ENCODE measurements at places on chromosomes 7 and 10. TPM values are rescaled to one million over a fixed set of nuclear protein-coding genes. Genes with fewer than 3 reads are reported as not detected.

GRCh38 chr7:109821156-109821555 is 1251.5 kb downstream of the DNAJB9 start:
- DNase-seq = no peak

- no peak for DNase-seq
Measured at GRCh38 chr7:107388604-107389003, 81.3 kb upstream of the GPR22 start.

Gene SPDYE5
- total RNA-seq = not detected

- peak; percentile 27 for DNase-seq
Measured at GRCh38 chr7:105678811-105679495, 97.7 kb upstream of the EFCAB10 start.

DNA sequence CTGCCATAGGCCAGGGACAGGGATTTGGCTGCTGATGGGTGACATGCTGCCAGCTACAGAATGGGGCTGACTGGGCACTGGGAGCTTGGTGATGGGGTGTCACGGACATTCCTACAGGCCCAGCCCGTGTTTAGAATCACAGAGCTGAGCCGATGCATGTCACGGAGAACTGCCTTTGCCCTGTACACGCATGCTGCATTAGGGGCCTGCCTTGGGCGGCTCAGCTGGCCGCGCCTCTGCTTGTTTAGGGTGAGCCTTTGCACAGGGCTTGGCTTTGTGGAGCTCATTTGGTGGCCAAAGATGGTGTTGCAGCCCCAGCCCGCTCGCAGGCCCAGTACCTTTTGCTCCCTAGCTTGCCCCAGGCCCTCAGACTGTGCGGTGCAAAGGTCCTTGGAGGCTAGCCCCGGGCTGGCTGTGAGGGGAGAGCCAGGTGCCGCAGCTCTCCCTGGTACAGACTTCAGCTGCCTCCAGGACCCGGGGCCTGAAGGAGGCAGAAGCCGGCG is 108.4 kb upstream of the BTBD16 start:
- no peak for DNase-seq

GRCh38 chr7:1704811-1705738 is 35.0 kb downstream of the ELFN1 start:
- no peak for DNase-seq

DNA sequence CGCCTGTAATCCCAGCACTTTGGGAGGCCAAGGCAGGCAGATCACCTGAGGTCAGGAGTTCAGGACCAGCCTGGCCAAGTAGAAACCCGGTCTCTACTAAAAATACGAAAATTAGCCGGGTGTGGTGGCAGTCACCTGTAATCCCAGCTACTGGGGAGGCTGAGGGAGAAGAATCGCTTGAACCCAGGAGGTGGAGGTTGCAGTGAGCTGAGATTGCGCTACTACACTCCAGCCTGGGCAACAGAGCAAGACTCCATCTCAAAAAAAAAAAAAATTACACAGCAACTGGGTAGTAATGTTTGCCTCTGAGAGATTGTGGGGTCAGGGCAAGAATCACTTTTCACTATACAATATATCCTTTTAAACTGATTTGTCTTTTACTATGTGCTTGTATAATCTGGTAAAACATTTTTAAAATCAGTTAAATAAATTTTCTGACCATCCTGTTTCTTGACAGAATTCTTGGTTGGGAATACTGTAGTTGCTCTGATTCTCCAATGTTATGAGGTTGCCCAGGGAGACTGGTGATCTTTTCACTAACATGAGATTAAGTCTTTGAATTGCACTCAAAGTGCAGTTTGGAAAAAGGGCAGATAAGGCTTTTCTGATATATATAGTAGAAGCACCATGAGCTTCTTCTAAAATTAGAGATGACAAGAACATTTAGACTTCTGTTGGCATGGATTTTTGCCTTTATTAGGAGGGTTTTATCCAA is 1.5 kb downstream of the ENTPD7 start:
- no peak for DNase-seq

DNA sequence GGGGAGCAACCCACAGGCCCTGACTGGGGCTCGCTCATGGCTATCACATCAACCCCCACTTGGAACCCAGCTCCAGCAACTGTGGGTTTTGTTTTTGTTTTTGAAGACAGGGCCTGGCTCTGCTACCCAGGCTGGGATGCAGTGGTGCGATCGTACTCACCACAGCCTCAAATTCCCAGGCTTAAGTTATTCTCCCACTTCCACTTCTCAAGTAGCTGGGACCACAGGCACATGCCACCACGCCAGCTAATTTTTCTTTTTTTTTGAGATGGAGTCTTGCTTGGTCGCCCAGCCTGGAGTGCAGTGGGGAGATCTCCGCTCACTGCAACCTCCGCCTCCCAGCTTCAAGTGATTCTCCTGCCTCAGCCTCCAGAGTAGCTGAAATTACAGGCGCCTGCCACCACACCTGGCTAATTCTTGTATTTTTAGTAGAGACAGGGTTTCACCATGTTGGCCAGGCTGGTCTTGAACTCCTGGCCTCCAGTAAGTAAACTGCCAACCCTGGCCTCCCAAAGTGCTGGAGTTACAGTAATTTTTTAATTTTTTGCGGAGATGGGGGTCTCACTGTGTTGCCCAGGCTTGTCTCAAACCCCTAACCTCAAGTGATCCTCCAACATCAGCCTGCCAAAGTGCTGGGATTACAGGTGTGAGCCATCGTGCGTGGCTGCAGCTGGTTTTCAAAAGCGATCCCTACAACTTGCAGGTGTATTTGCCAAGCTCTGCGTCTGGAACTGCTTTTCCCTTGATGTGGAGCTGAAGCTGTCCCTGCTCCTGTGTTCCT is 228.7 kb downstream of the SKIDA1 start:
- no peak for DNase-seq

Gene WNT8B
- total RNA-seq = not detected

Gene PLEKHS1
- total RNA-seq = 0.12 TPM

GRCh38 chr7:45015313-45015712 is 15.3 kb downstream of the CCM2 start:
- DNase-seq = no peak

GRCh38 chr7:126440542-126440941 is 812.2 kb downstream of the GRM8 start:
- DNase-seq = no peak

DNA sequence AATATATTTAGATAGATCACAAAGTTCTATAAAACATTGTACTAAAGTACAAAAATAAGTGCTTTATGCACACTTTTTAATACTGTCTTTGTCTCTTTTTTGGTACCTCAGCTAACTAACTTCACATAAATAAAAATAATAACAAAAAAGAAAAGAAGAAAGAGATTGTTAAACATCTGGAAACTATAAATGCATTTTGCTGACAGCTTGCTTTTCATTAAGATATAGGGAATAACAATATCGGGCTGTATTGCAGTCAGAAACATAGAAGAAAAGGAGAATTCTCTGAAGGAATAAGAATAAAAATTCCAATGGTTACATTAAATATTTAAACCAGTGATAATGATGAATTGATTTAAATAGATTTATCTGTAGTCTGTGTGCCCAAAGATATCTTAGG is 59.9 kb downstream of the ASAH2B start:
- DNase-seq = no peak

- no peak for DNase-seq
Measured at GRCh38 chr10:131547129-131547799, 235.7 kb upstream of the TCERG1L start.

Gene TRA2A
- 143 TPM for total RNA-seq

- no peak for DNase-seq
Measured at GRCh38 chr10:63702092-63702491, 180.9 kb downstream of the REEP3 start.

Gene ZNF425
- total RNA-seq = 4.0 TPM

- no peak for DNase-seq
Measured at GRCh38 chr7:76998285-76998589, 33.9 kb downstream of the SPDYE17 start.

- no peak for DNase-seq
Measured at GRCh38 chr7:154423231-154423630, 371.0 kb downstream of the DPP6 start.

GRCh38 chr10:528173-529165 is 161.0 kb downstream of the DIP2C start:
- no peak for DNase-seq

GRCh38 chr7:64795176-64795575 is 948 bp downstream of the ZNF138 start:
- no peak for DNase-seq

Gene SFRP5
- not detected for total RNA-seq

Gene TAF3
- total RNA-seq = 21.8 TPM

GRCh38 chr10:77029777-77030717 is 607.6 kb downstream of the KCNMA1 start:
- no peak for DNase-seq

Gene POLR2J2
- 27.7 TPM for total RNA-seq

Gene TMEM130
- total RNA-seq = not detected

- no peak for DNase-seq
Measured at GRCh38 chr10:61151059-61151458, 207.1 kb upstream of the RHOBTB1 start.

DNA sequence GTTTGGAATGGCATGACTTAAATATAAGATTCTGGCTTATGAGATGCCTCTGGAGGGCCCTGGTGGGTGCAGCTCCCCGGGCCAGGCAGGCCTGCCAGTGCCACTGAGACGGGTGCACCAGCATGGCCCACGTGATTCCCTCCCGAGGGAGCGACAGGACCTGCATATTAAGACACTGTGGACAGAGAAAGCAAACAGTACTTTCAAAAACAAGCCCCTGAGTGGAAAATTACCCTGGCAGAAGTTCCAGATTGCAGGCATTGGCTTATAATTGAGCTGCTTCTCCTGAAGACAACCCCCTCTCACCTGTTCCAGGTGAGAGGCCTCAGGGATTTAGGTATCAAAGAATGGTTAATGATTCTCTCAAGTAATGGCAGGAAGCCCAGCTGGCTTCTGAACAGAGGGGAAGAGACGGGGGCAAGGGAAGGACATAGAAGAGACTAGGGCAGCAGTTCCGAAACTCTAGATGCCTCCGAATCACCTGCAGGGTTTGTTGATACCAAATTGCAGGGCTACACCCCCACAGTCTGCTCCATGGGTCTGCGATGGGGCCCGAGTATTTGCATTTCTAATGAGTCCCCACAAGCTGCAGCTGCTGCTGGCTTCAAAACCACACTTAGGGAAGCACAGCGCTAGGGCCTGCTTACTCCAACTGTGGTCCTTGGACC is 66.0 kb upstream of the DOCK1 start:
- DNase-seq = no peak

GRCh38 chr7:103592844-103593243 is 146.8 kb upstream of the SLC26A5 start:
- DNase-seq = no peak

GRCh38 chr7:158023157-158023556 is 564.5 kb downstream of the PTPRN2 start:
- DNase-seq = no peak

Gene CYP26C1
- total RNA-seq = 0.20 TPM

Gene CALHM1
- total RNA-seq = not detected

Gene FAM237B
- not detected for total RNA-seq

Gene POMZP3
- 21.6 TPM for total RNA-seq

Gene MET
- total RNA-seq = 0.23 TPM

GRCh38 chr10:29922892-29923291 is 136.5 kb downstream of the JCAD start:
- no peak for DNase-seq

Gene RFC2
- total RNA-seq = 15.7 TPM

Measured in CD4-positive, alpha-beta memory T cell (primary cell).